Esophagus muscularis mucosa (tissue), 4 donors: ENCODE measurements at places on chromosomes 7 and 10. TPM values are rescaled to one million over a fixed set of nuclear protein-coding genes. Genes with fewer than 3 reads are reported as not detected.
A peak's percentile ranks its signal among the peaks of the same experiment; 100 is the strongest.

The CHAT gene
- total RNA-seq = not detected

The PPIA gene
- 1,666 TPM for total RNA-seq

The DRGX gene
- not detected for total RNA-seq

The KLF14 gene
- 0.26 TPM for total RNA-seq

The SLC26A5 gene
- not detected for total RNA-seq

The ADCY1 gene
- total RNA-seq = 2.1 TPM

The HOXA9 gene
- total RNA-seq = not detected

The BTBD16 gene
- total RNA-seq = 0.29 TPM

The SEMA3C gene
- total RNA-seq = 117 TPM

The OPN4 gene
- total RNA-seq = 0.32 TPM

The ZEB1 gene
- total RNA-seq = 125 TPM

The TAS2R60 gene
- total RNA-seq = not detected

The ADAMTS14 gene
- 0.50 TPM for total RNA-seq

DNA sequence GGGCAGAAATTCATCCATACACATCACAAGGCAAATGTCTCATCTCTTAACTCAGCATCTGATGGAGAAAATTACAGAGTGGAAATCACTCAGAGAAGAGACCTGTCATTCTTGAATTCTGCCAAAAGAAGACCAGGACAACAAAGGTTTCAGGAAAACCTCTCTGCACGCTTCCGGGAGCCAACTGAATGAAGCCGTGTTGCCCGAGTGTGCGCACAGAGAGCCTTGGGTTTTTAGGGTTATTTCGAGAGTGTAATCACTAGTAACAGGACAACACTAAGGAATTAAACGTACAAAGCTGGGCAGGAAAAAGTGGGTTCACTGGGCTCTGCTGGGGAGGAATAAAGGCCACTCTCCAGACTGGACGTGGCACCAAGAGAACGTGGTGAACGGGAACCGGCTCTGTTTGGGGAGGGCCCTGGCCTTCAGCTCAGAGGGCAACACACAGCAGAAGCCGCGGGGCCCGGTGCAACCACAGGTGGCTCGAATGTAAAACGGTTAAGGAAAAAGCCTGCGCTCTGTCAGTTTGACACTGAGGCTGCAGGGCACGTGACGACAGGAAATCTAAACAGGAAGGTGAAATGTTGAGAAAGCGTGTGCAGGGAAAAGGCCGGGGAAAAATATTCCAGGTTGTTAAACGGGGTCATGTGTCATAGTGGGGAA, 331.5 kb downstream of the DNAJB6 start:
- H3K27ac ChIP-seq = no peak overlapping the region
- no peak overlapping the region for H3K4me3 ChIP-seq
- H3K36me3 ChIP-seq = no peaks in the 10 kb centered on the region
- peaks cover 2% of the 10 kb centered on the region for H3K4me1 ChIP-seq
- DNase-seq = no peak
- H3K27me3 ChIP-seq = no peaks in the 10 kb centered on the region

DNA sequence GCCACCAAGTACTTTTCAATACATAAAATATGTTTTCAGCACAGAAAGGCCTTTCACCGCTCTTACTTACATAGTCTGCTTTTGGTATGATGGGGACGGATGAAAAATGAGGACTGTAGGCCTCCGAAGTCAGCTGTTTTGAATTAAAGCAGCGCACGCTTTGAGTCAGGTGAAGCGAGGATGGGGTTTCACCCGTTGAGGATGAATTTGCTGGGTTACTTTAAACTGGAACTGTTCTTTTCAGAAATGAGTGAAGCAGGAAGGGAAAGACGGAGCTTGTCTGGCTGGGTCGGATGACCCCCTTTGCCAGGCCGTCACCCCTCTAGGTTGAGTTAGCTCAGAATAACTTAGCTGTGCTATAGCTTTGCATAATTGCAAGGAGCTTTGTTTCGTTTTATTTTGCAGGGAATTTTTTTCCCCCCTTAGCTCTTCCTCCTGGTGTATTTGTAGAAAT, 40.0 kb downstream of the CUX1 start:
- H3K27me3 ChIP-seq = no peaks in the 10 kb centered on the region
- H3K27ac ChIP-seq = peak overlapping the region; percentile 84
- no peak for DNase-seq
- no peaks in the 10 kb centered on the region for H3K36me3 ChIP-seq
- peaks cover 64% of the 10 kb centered on the region for H3K4me1 ChIP-seq

GRCh38 chr7:20172736-20173334, 44.3 kb downstream of the MACC1 start:
- no peak overlapping the region for H3K27ac ChIP-seq
- no peak overlapping the region for H3K4me3 ChIP-seq
- no peaks in the 10 kb centered on the region for H3K27me3 ChIP-seq
- DNase-seq = no peak
- H3K36me3 ChIP-seq = no peaks in the 10 kb centered on the region
- peaks cover 3% of the 10 kb centered on the region for H3K4me1 ChIP-seq

GRCh38 chr10:119670717-119671116, 19.5 kb downstream of the BAG3 start:
- H3K4me1 ChIP-seq = peaks cover 39% of the 10 kb centered on the region
- H3K27me3 ChIP-seq = no peaks in the 10 kb centered on the region
- no peak overlapping the region for H3K4me3 ChIP-seq
- no peak for DNase-seq

- no peaks in the 10 kb centered on the region for H3K27me3 ChIP-seq
- DNase-seq = no peak
- peaks cover 25% of the 10 kb centered on the region for H3K4me1 ChIP-seq
- H3K4me3 ChIP-seq = no peak overlapping the region
- H3K27ac ChIP-seq = no peak overlapping the region
- H3K36me3 ChIP-seq = no peaks in the 10 kb centered on the region
These were observed 88.2 kb downstream of the SFMBT2 start for GRCh38 chr10:7322623-7323022.

DNA sequence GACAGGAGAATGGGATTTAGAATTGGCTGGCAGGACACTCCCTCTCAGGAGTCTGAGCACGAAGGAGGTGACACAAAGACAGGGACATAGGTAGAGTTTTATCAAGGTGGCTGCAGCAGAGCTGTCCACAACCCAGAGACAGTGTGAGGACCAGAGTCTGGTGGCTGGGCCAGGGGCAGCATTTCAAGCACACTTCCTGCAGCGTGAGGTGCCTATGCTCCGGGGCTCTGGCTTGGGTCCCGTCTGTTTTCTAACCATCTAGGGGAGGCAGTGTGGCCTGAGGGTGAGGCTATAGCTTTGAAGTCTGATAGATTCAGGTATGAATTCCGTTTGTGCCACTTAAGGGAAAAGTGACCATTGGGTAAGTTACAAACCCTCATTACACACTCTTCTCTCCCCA, 222.7 kb upstream of the ZMIZ1 start:
- no peak overlapping the region for H3K4me3 ChIP-seq
- no peaks in the 10 kb centered on the region for H3K36me3 ChIP-seq
- no peak for DNase-seq
- H3K27me3 ChIP-seq = no peaks in the 10 kb centered on the region
- H3K27ac ChIP-seq = no peak overlapping the region

- H3K4me1 ChIP-seq = peaks cover 42% of the 10 kb centered on the region
- DNase-seq = peak; percentile 99
- H3K27ac ChIP-seq = peak within 1 kb of the TSS; percentile 96
- peaks cover 20% of the 10 kb centered on the region for H3K36me3 ChIP-seq
These were observed at the start of the genes COX15 and CUTC for GRCh38 chr10:99732033-99732842. Gene COX15 (minus strand): TSS chr10:99732127. CDS start chr10:99732049, 78 bp downstream. Gene CUTC (plus strand): TSS chr10:99732234. CDS start chr10:99732349, 115 bp downstream.

DNA sequence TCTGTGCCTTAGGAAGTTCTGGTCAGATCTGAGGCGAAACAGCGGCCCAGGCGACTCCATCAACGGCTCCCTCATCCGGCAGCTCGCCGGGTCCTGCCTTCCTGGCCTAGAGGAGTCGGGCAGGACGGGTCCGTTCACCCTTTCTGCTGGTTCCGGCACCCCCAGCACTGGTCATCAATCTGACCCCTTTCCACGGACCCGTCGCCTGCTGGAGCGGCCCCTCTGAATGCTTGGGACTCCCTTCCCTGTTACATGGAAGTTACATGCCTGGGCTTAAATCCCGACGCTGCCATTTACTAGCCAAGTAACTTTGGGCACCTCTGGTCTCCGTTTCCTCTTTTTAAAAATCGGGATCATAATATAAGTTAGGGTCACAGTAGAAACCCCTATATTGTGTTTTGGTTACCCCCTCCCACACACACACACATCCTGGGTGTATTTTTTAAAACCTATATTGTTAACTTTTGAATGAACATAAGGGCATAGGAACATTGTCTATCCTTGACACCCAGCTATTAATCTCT, 607 bp upstream of the GGCT start:
- H3K36me3 ChIP-seq = no peaks in the 10 kb centered on the region
- peaks cover 34% of the 10 kb centered on the region for H3K4me1 ChIP-seq
- DNase-seq = no peak
- H3K4me3 ChIP-seq = peak overlapping the region; percentile 83
- peak overlapping the region; percentile 84 for H3K27ac ChIP-seq
- H3K27me3 ChIP-seq = no peaks in the 10 kb centered on the region

GRCh38 chr7:81803267-81803666, 33.4 kb upstream of the HGF start:
- H3K36me3 ChIP-seq = no peaks in the 10 kb centered on the region
- no peak overlapping the region for H3K4me3 ChIP-seq
- H3K27me3 ChIP-seq = no peaks in the 10 kb centered on the region
- H3K4me1 ChIP-seq = no peaks in the 10 kb centered on the region
- H3K27ac ChIP-seq = no peak overlapping the region
- no peak for DNase-seq

DNA sequence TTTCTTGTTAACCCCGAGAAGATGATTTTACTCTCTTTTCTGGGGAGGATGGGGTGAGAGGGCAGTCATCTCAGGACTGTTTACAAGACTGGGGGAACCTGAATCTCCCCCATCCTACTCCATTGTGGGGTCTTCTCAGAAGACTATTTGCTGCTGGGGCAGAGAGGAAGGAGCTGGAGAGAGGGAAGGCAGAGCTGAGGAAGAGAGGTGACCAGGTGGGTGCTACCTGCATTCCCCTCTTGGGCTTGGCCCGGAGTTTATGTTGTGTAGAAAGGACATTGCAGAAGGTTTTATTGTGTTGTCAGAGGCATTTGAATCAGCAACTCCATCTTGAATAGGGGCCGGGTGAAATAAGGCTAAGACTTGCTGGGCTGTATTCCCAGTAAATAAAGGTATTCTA, 247.1 kb upstream of the GALNT17 start:
- H3K27ac ChIP-seq = no peak overlapping the region
- no peak for DNase-seq
- no peaks in the 10 kb centered on the region for H3K4me1 ChIP-seq
- peaks cover 6% of the 10 kb centered on the region for H3K27me3 ChIP-seq
- no peaks in the 10 kb centered on the region for H3K36me3 ChIP-seq

DNA sequence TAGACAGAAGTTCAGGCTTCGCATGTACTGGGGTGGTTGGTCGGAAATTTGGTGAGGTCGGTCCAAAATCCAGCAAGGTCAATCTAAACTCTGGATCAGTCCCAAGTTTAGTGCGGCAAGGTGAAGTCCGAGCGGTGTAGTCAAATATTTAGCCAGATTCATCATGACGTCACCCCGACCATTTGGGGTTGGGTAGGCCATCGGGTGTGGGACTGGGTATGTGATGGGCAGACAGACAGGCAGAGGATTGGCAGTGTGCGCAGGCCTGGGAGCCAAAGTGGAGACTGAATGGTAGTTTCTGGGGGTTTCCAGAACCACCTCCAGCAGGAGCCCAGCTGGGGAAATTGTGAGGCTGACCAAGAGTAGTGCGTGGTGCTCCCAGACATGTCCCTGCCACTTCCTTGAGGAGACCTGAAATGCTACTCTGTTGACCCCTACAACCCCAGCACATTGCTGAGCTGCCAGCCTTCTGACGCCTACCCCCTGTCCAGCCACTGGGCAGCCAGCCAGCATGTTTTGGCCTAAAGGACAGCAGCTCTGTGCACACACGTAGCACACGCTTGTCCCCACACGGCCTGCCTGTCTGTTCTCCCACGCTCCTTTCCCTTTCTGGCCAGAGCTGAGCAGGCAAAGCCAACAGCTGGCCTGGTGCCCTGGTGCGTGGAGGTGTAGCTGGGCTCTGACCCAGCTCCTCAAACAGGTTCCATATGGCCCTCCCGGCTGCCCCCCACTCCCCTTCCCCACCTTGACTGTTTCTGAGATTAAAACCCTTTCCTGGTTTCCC, 55.9 kb downstream of the FAM241B start:
- H3K4me3 ChIP-seq = no peak overlapping the region
- no peaks in the 10 kb centered on the region for H3K36me3 ChIP-seq
- H3K27ac ChIP-seq = no peak overlapping the region
- DNase-seq = no peak
- no peaks in the 10 kb centered on the region for H3K27me3 ChIP-seq

DNA sequence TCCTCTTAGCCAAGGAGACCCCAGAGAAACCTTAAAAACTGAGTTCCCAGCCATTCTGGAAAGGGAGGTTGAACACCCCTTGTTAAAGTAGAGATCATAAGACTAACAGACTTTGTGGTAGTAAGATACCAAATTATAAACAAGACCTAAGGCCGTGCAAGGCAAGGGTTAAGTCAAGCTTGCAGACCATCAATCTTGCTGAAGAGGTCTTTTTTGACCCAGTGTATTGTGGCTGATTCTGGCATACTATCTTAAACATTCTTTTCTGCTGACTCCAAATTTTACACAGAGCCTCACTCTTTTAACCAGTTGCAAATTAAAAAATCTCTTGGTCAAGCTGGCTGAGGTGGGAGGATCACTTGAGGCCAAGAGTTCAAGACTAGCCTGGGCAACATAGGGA, 1.2 kb upstream of the TBRG4 start:
- no peak overlapping the region for H3K27ac ChIP-seq
- no peaks in the 10 kb centered on the region for H3K27me3 ChIP-seq
- peaks cover 14% of the 10 kb centered on the region for H3K36me3 ChIP-seq
- H3K4me1 ChIP-seq = peaks cover 38% of the 10 kb centered on the region
- no peak for DNase-seq

- no peaks in the 10 kb centered on the region for H3K27me3 ChIP-seq
- peak overlapping the region; percentile 8 for H3K27ac ChIP-seq
- no peak for DNase-seq
- no peaks in the 10 kb centered on the region for H3K36me3 ChIP-seq
These were observed 174.1 kb downstream of the SKAP2 start for GRCh38 chr7:26690135-26690805.
